Stimulated activated CD4-positive, alpha-beta T cell treated with anti-CD3 and anti-CD28 coated beads, Interleukin-12 subunit alpha, Interleukin-12 subunit beta, amount 100 ng/mL, for 4 hours (primary cell): ENCODE measurements at places on chromosomes 16 and 17.

DNA sequence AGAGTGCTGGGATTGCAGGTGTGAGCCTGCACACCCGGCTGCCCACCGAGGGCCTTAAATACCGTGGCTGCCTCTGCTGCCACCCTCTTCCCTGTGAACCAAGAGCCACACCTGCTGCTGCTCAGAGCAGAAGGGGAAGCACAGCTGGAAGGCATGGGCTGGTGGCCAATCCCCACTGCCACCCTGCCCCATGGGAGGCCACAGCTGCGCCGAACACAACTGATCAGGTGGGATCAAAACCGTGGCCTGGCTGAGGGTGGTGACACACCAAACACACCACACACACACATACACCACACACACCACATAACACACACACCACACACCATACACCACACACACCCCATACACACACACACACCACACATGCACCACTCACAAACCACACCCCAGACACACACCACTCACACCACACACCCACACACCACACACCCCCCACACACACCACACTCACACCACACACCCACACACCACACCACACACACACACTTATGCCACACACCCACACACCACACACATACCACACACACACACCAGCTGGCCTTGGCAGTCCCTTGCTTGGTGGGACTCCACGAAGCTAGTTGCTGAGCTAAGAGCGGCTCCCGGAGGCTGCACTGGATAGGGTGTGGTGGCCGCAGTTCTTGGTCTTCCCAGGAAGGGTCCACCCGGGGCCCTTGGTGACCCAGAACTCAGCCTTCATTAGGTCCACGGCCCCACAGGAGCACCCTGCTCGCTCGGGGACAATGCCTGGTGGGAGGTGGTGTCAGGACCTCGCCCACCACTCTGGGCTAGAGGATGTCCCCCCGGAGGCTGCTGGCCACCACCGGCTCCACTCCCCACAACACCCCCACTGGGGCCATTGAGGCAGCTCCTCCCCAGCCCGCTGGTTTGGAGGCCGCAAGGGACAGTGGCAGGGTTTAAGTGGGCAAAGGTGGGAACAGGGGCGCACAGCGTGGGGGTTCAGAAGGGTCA, 14.9 kb downstream of the CEP131 start:
- no peak for DNase-seq

GRCh38 chr16:52629296-52629695, 82.4 kb upstream of the TOX3 start:
- DNase-seq, result no peak

DNA sequence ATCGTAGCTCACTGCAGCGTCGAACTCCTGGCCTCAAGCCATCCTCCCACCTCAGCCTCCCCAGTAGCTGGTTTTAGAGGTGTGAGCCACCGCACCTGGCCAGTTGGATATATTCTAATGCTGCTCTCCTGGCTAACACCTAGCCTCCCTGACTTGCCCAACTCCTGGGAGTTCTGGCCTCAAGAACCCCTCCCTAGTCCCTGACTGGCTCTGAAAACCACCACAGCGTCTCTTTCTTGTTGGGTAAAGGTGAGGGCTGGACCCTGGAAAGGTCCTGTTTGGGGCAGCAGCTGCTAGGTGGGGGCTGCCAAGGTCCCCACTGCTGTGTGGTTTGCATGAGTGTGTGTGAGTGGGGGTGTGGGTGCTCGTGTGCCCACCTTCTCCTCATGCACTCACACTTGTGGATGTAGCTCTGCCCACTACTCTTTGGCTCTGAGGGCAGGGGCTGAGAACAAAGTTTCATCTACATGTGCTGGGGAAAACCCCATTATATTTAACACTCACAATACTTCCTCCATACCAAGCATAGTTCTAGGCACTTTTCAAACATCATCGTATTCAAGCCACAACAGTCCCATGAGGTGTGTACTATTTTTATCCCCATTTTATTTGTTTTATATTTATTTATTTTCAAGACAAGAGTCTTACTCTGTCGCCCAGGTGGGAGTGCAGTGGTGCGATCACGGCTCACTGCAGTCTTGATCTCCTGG, 7.1 kb upstream of the SPNS3 start:
- no peak for DNase-seq

- no peak for DNase-seq
Observed at GRCh38 chr17:2602597-2603017, 9.2 kb downstream of the PAFAH1B1 start.
